Kidney glomerular epithelial cell (primary cell): ENCODE measurements at places on chromosomes 6 and 20.

DNA sequence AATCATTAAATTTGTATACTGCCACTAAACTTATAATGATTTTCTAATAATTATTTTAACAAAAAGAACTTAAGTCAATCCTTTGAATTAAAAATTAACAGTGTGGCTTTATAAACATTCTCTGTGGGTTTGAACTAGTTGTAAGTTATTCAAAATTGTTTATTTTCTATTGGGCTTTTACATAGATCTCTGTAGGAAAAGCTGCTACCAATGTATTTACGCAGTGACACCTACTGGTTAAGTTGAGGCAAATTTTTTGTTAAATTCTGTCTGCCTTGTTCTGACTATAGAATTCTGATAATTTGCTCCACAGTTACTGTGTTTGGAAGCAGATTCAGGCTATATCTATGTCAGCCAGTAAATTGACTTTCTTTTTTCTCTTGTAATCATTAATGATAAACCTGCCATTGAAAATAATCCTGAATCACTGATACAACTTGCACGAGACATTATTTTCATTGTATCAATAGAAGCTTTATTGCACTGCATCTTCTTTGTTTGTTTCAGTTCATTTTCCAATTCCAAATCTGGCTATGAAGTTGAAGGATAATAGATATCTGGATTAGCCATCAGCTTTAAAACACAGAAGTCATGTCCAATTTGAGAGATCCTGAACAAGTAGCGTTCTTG lies 66.0 kb upstream of the UTRN start:
- peak; percentile 42 for DNase-seq

DNA sequence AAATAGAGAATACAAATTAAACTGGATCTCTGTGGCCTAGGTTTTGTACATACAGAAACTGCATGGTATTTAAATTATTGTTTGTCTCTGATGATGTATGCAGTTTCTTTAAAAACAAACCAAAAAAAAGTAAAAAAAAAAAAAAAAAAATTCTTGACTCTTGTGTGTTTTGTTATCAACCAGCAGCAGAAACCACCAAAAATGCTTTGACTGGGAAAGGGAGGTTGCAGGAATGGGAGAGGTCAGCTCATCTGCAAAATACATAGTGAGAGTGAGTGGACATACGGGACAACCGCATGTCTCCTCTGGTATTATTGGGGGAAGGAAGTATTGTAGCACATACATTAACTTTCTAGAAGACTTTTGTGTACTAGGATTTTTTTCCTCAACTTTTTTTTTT lies 38.0 kb downstream of the TBC1D7 start:
- DNase-seq, result no peak

DNA sequence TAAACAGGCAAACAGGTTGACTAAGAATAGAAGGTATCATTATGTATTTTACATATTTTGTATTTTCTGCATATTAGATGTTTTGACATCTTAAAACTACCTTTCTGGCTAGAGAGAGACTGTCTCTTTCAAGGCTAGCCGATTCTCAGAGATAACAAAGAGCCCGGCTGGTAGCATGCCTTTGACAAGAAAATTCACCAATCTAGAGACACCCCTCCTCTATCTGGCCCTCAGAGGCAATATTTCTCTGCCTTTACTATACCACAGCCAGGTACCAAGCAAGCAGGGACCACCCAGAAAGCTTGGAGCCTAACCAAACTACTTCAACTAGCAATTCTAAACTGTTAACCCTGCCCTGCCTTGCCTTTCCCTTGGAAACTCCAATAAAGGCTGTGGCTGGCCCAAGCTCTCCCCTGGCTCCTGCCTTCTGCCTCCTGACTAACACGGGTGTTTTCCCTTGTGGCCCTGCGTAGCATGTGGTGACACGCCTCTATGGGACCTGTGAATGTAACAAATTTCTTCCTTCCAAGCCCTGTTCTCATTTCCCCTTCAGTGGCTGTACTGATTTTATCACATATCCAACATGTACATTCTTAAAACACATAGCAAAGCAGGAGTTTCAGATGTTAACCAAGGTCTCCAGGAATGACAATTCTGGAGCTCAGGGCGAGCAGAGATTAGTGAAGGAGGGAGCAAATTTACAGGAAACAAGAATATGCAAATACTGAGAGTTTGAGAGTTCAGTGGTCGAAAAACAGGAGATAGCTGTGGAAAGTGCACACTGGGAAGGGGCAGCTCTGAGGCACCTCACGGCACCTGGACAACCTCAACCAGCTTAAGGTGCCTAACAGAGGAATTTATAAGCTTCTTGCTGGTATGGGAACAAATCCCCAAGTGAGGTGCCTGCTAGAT lies 120.8 kb downstream of the BACH2 start:
- DNase-seq, result no peak

DNA sequence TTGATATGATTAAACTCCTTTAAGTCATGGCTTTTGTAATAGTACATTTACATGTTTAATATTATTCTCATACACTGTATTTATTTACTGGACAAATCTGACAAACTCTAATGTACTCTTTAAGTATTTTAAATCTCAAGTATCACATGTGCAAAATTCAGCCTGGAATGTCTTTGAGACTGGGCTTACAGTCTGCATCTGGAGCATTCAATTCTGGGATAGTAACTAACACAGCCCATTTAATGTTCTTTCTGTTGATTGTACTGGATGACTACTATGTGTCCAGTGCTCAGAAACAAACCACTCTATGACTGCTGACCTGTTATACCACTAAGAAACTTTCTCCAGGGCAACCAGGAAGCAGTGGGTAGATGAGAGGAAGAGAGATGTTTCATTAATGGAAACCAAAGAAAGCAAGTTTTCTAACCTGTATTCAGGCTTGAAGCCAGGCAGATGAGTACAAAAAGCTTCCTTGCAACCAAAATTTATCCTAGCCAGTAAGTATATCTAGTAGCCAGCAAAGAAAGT lies 26.8 kb downstream of the FBXL4 start:
- DNase-seq, result no peak

- no peak for DNase-seq
These were observed 11.2 kb downstream of the SPDEF start for GRCh38 chr6:34544776-34545471.

GRCh38 chr6:53144802-53145201 lies 3.8 kb downstream of the GCM1 start:
- DNase-seq, result no peak

DNA sequence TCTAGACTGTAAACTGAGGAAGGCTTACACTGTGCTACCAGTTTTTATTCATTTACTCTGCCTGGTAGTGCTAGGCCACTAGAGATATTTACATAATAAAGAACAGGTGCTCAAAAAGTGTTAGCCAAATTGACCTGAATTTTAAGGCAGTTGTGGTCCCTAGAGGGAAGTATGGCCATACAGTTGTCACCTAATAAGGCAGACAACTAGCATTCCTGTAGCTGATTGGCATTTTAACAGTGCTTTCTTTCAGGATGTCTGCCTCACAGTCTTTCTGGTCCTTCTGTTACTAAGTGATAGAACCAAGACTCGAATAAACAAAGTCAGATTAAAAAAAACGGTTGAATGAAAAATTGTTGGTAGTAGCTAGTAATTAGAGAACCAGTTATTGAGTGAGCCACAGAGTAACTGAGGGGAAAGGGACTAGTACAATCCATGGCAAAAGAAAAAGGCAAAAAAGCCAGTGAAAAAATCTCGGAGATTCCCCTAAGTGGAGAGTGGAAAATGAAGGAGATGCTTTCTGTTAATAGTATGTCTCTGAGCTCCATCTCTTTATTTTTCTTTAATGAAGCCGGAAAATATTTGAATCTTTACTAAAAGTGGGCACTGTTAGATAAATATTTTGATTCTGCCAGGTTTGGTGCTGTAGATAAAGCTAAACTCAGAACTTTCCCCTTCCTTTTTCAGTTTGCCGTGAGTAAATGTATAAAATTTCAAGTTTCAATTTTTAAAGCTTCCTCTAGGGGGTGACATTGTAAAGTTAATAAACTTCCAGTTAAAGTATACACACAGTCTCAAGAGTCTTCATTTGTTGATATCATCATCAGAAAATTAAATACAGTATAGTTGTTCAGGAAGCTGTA lies 9.1 kb downstream of the VTA1 start:
- peak; percentile 57 for DNase-seq

DNA sequence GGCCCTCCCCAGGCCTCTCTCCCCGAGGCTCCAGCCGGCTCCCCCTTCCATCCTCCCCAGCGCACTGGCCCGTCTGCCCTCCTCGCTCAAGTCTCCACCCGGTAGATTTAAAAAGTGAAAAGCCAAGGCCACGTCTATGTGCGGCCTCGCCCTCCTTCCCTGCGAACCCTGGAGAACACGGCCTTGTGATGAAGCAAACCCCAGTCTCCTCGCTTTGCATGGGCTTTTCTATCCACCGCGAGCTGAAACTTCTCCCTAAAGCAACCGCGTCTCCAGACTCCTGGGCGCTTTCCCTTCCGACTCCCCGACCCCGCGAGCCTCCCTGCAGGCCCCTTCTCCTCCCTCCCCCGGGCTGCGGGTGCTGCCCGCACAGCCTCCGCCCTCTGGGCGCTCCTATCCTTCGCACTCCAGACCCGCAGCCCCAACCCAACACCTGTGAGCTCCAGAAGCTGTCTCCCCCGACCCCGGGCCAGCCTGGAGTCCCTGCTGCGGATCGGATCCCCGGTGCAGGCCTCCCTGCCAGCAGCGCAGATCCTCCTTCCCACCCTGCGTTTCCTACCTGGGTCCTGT lies 265.2 kb upstream of the QKI start:
- DNase-seq, result no peak

- DNase-seq, result no peak
These were observed 128.7 kb downstream of the TMEM242 start for GRCh38 chr6:157194643-157195042.

- DNase-seq, result no peak
These were observed 24.5 kb upstream of the ULBP3 start for GRCh38 chr6:150093397-150093796.

GRCh38 chr20:57053067-57053466 lies 213.4 kb downstream of the BMP7 start:
- no peak for DNase-seq

DNA sequence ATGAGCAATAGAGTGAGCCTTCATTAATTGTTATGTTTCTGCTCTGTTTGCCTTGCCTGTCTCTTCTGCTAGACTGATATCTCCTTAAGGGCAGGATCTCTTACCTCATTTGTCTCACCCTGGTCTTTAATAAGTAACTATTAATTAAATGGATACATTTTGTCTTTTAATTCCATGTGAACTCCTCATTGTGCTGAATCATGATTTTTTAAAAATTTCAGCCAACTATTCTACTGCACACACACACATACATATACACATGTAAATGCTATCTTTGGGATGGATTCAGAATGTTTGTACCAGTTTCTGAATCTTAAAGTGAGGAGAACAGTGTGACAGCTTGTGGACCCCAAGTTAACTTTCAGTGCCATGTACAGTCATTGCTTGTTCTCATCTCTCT lies 731.1 kb upstream of the MAP3K7 start:
- no peak for DNase-seq

DNA sequence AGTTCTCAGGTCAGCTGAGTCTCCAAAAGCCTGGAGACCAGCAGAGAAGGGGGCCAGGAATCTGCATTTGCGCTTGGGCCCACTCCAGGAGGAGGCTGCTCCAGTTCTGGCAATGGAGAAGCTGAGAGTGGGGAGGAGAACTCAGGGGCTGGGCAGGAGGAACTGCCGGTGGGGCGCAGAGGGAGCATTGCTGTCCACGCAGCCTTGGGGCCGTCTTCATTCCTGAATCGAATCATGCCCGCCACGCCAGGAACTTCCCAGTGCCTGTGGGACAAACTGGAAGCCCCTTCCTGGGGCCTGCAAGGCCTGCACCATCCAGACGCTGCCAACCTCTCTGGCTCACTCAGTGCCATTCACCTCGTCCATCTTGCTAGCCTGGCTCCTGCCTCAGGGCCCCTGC lies 16.9 kb downstream of the RAB44 start:
- DNase-seq, result no peak

GRCh38 chr6:105014954-105015353 lies 58.0 kb downstream of the LIN28B start:
- no peak for DNase-seq

DNA sequence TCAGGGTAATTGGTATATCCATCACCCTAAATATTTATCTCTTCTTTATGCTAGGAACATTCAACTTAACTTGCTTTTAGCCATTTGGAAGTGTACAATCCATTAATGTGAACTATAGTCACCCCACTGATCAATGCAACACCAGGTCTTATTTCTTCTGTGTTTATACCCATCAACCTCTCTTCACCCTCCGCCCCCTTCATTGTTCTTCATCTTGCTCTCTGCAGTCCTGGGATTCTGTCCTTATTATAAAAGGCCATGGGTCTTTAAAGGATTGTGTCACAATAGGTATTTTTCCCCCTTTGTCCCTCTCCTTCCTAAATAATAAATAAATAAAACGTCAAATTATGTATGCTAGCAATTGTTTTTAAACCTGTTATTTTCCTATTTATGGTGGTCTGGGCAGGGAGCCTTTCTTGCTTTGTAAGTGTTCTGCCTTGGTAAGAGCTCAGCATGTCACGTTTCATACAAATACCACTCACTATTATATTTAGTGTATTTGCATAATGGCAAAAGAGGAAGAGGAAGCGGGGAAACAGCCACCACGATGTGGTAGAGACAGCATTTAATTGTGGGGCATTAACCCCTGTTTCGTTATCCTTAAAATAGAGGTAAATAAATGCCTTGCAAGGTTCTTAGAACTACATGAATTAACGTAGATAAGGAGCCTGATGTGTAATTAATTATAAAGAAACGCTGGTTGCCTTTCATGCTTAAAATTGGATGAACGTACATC lies 1.9 kb downstream of the ABRACL start:
- no peak for DNase-seq

DNA sequence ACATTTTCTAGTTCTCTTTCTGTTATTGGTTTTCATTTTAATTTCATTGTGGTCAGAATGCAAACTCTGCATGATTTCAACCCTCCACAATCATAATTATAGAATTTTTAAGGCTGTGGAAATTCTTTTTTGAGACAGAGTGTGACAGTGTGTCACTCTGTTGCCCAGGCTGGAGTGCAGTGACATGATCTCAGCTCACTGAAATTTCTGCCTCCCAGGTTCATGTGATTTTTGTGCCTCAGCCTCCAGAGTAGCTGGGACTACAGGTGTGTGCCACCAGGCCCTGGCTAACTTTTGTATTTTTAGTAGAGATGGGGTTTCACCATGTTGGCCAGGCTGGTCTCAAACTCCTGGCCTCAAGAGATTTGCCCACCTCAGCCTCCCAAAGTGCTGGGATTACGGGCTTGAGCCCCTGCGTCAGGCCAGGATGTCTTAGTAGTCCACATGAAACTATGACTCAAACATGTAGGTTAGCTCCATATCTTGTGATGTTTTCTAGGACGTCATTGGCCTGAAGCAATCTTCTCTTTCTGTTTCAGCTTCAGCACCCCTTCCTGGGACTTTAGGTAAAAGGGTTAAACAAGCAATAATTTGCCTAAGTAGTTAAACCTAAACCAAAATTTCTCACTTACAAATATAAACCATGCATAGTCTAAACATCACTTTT lies 47.4 kb upstream of the SAMD3 start:
- no peak for DNase-seq

- DNase-seq, result no peak
These were observed 38.5 kb upstream of the PTPRK start for GRCh38 chr6:128558924-128559323.
